ENCODE measurements at places on chromosomes 2 and 18. TPM values are rescaled to one million over a fixed set of nuclear protein-coding genes. Genes with fewer than 3 reads are reported as not detected.

- no peak overlapping the region for H3K4me3 ChIP-seq
- H3K27ac ChIP-seq: no peak overlapping the region
- no peaks in the 10 kb centered on the region for H3K27me3 ChIP-seq
- H3K4me1 ChIP-seq: no peaks in the 10 kb centered on the region
- no peak for DNase-seq
- no peaks in the 10 kb centered on the region for H3K36me3 ChIP-seq
These were observed 204.6 kb downstream of the RND3 start for GRCh38 chr2:150282771-150283371.

- H3K36me3 ChIP-seq: no peaks in the 10 kb centered on the region
- H3K4me1 ChIP-seq: no peaks in the 10 kb centered on the region
- H3K4me3 ChIP-seq: no peak overlapping the region
- no peak overlapping the region for H3K27ac ChIP-seq
- peaks cover 2% of the 10 kb centered on the region for H3K27me3 ChIP-seq
- DNase-seq: no peak
These were observed 77.4 kb downstream of the ABCA12 start for GRCh38 chr2:215060861-215061536.

- H3K4me3 ChIP-seq: no peak overlapping the region
- H3K27ac ChIP-seq: no peak overlapping the region
- no peaks in the 10 kb centered on the region for H3K4me1 ChIP-seq
- H3K36me3 ChIP-seq: no peaks in the 10 kb centered on the region
- no peak for DNase-seq
These were observed 5.3 kb upstream of the PLB1 start for GRCh38 chr2:28490558-28490957.

- no peak for DNase-seq
- no peaks in the 10 kb centered on the region for H3K4me1 ChIP-seq
- no peaks in the 10 kb centered on the region for H3K27me3 ChIP-seq
- H3K4me3 ChIP-seq: no peak overlapping the region
- H3K27ac ChIP-seq: no peak overlapping the region
These were observed 510.8 kb downstream of the TRIB2 start for GRCh38 chr2:13227578-13227977.

GRCh38 chr18:56889621-56890020 is 238.5 kb downstream of the WDR7 start:
- no peaks in the 10 kb centered on the region for H3K36me3 ChIP-seq
- peaks cover 4% of the 10 kb centered on the region for H3K4me1 ChIP-seq
- no peaks in the 10 kb centered on the region for H3K27me3 ChIP-seq
- H3K27ac ChIP-seq: no peak overlapping the region
- DNase-seq: no peak

DNA sequence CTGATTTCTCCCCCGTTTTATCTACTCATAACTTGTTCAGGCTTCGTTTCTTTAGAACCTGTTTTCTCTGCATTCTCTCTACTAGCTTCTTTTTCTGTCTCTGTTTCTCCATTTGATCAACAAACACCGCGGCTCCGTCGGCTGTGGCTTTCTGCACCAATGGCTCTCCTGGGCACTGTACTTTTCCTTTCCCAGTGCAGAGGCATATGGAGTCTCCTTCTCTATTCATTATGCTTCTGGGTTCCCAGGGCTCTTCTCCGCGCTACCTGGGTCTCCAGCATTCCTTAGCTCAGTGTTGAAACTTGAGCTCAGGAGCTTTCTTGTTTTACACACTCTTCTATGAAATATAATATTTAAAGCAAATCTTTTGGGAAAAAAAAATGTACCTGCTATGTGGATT is 196.6 kb upstream of the SOX11 start:
- no peaks in the 10 kb centered on the region for H3K36me3 ChIP-seq
- H3K4me1 ChIP-seq: no peaks in the 10 kb centered on the region
- DNase-seq: no peak
- H3K27me3 ChIP-seq: no peaks in the 10 kb centered on the region

GRCh38 chr2:127003070-127003800 is 103.7 kb downstream of the BIN1 start:
- no peak for DNase-seq
- H3K27me3 ChIP-seq: no peaks in the 10 kb centered on the region
- no peaks in the 10 kb centered on the region for H3K36me3 ChIP-seq
- no peak overlapping the region for H3K4me3 ChIP-seq
- no peaks in the 10 kb centered on the region for H3K4me1 ChIP-seq

DNA sequence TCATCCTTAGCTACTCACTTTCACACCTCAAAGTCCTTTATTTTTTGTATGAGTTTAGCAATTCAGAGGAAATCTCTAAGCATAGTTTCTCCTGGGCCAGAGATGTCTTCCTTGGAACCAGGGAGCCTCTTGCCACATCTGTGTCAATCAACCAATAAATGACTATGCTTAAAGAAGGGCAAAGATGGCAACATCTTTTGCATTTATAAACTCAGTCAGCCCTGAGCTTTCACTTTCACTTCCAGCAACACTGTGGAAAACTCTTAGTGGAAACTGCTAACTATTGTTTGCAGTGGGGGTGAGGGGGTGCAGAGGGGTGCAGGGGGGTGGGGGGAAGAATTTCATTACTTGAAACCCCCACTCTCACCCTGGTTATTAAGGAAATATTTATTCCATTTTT is 3.4 kb downstream of the ACVR1C start:
- no peak overlapping the region for H3K27ac ChIP-seq
- H3K36me3 ChIP-seq: no peaks in the 10 kb centered on the region
- H3K4me3 ChIP-seq: no peak overlapping the region
- no peaks in the 10 kb centered on the region for H3K4me1 ChIP-seq
- no peak for DNase-seq

DNA sequence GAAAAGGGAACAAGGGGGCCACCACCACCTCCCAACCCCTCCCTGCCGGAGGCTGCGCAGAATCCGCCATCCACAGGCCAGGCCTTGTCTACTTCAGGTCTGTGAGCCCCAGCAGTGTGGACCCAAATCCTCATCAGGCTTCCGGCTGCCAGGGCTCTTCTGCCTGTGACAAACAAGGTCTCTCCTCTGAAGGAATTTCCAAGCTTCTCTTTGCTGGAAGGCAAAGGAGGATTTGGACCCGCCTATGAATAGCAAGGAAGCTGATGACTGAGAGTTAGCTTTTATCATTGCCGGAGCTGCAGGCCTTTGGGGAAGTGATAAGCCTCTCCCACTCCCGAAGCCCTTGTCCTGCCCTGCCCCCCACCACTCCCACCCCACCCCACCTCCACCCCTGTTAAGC is 93.7 kb upstream of the SH3BP4 start:
- no peaks in the 10 kb centered on the region for H3K36me3 ChIP-seq
- no peaks in the 10 kb centered on the region for H3K4me1 ChIP-seq
- no peaks in the 10 kb centered on the region for H3K27me3 ChIP-seq
- DNase-seq: no peak
- H3K4me3 ChIP-seq: no peak overlapping the region
- H3K27ac ChIP-seq: no peak overlapping the region

DNA sequence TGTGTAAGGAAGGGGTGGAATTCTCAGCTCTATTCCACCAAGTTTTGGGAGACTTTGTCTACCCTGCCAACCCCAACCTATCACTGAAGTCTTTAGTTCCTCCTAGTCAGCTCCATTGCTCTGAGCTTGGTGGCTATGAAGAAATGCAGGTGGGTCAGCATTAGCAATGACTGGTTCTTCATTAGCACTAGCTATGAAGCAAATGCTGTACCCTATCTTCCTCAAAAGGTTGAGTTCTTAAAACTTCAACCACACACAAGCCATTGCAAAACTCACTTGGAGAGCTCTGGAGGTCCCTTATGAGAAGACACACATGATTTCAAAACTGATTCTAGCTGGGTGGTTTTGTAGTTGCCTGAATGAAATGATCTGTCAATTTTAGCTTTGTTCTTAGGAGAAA is 193.8 kb downstream of the IKZF2 start:
- H3K36me3 ChIP-seq: no peaks in the 10 kb centered on the region
- no peaks in the 10 kb centered on the region for H3K27me3 ChIP-seq
- H3K4me1 ChIP-seq: peaks cover 3% of the 10 kb centered on the region
- H3K4me3 ChIP-seq: no peak overlapping the region

DNA sequence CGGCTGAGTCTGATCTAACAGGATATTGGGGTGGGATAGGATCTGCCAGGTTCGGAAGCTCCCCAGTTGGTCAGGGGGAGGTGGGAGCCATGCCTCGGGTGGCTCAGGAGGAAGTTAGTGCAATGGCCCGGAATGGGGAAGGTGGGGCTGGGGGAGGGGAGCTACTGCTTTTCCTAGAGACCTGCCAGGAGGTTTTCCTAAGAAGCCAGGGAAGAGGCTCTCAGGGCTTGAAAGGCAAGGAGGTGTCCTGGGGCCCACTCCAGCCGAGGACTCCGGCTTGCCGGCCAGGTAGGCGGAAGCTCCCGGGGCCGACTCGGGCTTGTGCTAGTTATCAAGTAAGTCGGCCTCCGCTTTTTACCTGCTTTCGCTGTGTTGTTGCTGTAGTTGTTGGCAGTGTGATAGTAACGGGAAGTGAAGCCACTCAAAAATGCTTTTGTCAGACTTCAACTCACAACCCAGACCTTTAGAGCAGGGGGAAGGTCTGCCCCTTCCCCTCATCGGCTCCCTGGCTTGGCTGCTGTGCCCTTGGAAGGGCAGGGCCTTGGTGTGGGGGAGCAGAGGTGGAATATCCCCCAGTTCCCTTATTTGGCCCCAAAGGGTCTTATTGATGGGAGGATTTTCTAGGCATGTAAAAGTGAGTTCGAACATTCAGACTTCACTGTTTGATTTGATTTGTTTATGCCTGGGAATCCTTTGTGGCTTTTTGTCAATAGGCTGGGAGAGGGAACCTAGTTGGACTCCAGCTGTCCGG is 5.4 kb downstream of the GDF7 start:
- H3K4me3 ChIP-seq: no peak overlapping the region
- H3K27ac ChIP-seq: peak overlapping the region; percentile 20
- H3K27me3 ChIP-seq: no peaks in the 10 kb centered on the region

DNA sequence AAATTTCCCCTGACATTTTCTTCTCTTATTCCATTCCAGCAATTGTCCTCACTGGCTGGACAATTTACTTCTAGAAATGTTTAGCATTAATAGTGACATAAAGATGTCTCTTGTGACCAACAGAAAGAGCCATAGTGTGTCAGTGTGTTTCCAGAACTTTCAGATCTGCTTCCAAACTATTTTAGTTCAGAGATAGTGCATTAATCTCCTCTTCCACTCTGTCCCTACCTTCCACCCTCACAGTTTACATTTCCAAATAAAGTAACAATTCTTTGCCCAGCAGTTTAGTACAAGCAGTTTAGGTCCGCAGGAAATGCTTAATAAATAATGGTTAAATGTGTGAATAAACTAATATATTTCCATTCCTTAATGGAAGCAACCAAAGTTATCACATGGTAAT is 24.5 kb upstream of the RAPGEF4 start:
- H3K27ac ChIP-seq: no peak overlapping the region
- H3K4me3 ChIP-seq: no peak overlapping the region
- no peaks in the 10 kb centered on the region for H3K4me1 ChIP-seq
- DNase-seq: no peak
- no peaks in the 10 kb centered on the region for H3K36me3 ChIP-seq

GRCh38 chr2:240431661-240432424 is 3.6 kb upstream of the GPC1 start:
- no peaks in the 10 kb centered on the region for H3K27me3 ChIP-seq
- H3K27ac ChIP-seq: no peak overlapping the region

DNA sequence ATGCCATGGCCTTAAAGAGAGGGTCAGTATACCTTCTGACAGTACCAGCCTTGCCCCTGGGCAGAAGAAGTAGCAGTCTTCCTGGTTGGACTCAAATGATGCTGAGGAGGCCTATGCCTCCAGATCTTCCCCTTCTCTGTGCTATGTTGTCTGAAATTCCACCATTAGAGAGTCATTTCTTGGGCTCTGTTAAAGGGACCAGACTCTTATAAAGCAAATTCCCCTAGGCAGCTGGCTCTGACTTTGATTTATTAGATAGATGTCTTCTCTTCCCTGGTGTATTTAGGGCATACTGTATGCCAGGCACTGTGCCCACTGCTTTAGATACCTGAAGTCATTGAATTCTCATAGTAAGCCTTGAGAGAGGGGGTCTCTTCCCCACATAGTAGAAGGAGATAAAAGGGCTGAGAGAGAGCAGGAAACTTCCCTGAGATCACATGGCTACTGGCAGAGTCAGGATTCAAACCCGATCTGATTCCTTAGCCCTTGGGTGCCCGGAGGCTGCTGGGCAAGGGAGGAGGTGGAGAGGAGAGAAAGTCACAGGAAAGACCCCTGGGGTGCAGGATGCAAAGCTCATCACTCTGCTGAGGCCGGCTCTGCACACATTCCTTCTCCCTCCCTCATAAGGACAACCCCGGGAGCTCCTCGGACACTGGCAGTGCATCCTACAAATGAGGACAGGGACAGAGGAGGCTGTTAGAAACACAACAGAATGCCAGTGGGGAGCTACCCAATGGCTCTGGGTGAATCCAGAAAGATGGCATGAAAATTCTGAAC is 23.0 kb downstream of the COPS9 start:
- DNase-seq: no peak
- no peak overlapping the region for H3K27ac ChIP-seq
- no peaks in the 10 kb centered on the region for H3K4me1 ChIP-seq
- H3K27me3 ChIP-seq: no peaks in the 10 kb centered on the region
- no peaks in the 10 kb centered on the region for H3K36me3 ChIP-seq

- no peaks in the 10 kb centered on the region for H3K4me1 ChIP-seq
- H3K27me3 ChIP-seq: no peaks in the 10 kb centered on the region
- no peak overlapping the region for H3K27ac ChIP-seq
- H3K36me3 ChIP-seq: no peaks in the 10 kb centered on the region
These were observed 2.7 kb upstream of the SLC66A2 start for GRCh38 chr18:79953971-79954651.

GRCh38 chr2:188675391-188676009 is 298.7 kb upstream of the COL3A1 start:
- no peak for DNase-seq
- no peaks in the 10 kb centered on the region for H3K27me3 ChIP-seq
- H3K27ac ChIP-seq: no peak overlapping the region
- H3K36me3 ChIP-seq: no peaks in the 10 kb centered on the region
- H3K4me1 ChIP-seq: no peaks in the 10 kb centered on the region

- peak overlapping the region; percentile 49 for H3K4me3 ChIP-seq
- H3K4me1 ChIP-seq: peaks cover 7% of the 10 kb centered on the region
- H3K36me3 ChIP-seq: no peaks in the 10 kb centered on the region
- DNase-seq: no peak
These were observed 222.4 kb upstream of the RBBP8 start for GRCh38 chr18:22710673-22711191.

DNA sequence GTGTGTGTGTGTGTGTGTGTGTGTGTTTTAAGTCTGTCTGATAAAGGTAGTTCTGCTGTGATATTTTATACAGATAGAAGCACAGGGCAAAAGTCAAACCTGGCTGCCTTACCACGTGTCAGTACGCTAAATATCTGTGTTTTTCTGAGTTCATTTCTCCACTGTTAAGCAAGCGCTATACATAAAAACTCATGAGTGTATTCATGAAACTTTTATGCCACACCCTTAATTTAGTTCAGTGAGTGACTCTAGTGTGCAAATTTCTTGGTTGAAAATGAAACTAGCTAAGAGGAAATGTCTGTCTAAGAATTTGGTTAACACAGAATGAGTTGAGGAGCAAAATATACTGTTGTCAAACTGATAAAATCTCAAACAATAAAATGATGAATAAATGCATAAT is 11.2 kb downstream of the CASP10 start:
- no peaks in the 10 kb centered on the region for H3K27me3 ChIP-seq
- H3K27ac ChIP-seq: no peak overlapping the region
- DNase-seq: no peak
- H3K36me3 ChIP-seq: no peaks in the 10 kb centered on the region

The UGT1A3 gene
- not detected for total RNA-seq

The RNF125 gene
- total RNA-seq: 4.0 TPM

The SEMA4C gene
- total RNA-seq: 55.6 TPM

The FNDC4 gene
- total RNA-seq: 18.6 TPM

The IHH gene
- total RNA-seq: not detected

The IL36A gene
- not detected for total RNA-seq

The IFIH1 gene
- total RNA-seq: 22.1 TPM

The PLEK gene
- total RNA-seq: 32.9 TPM

The REL gene
- 16.0 TPM for total RNA-seq

The KCNJ3 gene
- 5.1 TPM for total RNA-seq

Data from aorta (tissue), 5 donors.